ENCODE measurements at places on chromosomes 2 and 18.
A peak's percentile ranks its signal among the peaks of the same experiment; 100 is the strongest.

DNA sequence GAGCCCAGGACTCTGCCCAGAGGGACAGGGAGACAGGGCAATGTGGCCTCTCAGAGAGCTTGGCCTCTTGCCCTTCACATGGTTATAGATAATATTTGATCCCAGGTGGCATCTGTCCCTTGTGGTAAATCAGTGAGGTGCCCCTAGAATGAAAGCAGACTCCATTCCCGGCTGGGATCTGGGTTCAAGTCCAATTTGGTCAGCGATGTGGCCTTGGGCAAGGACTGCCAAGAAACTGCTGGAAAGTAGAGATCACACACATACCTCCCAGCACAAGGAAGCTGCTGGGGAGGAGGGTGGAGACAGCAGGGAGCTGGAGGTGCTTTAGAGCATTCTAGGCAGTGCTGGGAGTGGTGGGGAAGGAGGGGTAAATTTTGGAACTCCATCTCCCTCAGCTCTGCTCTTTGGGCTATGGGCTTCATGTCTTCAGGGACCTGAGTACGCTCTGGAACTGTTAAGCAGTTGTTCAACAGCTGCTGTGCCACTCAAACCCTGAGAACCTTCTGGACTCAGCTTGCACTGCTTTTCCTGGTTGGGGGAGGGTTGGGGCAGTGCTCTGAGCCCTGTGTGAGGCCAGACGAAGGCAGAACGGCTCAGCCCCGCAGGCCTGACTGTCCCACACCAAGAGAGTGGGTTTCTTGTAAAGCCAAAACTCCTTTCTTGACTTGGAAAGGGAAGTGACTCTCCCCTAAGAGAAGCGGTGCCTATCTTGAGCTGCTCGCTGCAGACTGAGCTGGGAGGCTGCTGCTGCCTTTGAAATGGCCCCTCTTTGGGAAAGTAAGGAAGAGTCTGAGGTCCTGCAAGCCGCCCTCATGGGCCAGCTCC is 23.0 kb downstream of the INPP5D start:
- DNase-seq: no peak

DNA sequence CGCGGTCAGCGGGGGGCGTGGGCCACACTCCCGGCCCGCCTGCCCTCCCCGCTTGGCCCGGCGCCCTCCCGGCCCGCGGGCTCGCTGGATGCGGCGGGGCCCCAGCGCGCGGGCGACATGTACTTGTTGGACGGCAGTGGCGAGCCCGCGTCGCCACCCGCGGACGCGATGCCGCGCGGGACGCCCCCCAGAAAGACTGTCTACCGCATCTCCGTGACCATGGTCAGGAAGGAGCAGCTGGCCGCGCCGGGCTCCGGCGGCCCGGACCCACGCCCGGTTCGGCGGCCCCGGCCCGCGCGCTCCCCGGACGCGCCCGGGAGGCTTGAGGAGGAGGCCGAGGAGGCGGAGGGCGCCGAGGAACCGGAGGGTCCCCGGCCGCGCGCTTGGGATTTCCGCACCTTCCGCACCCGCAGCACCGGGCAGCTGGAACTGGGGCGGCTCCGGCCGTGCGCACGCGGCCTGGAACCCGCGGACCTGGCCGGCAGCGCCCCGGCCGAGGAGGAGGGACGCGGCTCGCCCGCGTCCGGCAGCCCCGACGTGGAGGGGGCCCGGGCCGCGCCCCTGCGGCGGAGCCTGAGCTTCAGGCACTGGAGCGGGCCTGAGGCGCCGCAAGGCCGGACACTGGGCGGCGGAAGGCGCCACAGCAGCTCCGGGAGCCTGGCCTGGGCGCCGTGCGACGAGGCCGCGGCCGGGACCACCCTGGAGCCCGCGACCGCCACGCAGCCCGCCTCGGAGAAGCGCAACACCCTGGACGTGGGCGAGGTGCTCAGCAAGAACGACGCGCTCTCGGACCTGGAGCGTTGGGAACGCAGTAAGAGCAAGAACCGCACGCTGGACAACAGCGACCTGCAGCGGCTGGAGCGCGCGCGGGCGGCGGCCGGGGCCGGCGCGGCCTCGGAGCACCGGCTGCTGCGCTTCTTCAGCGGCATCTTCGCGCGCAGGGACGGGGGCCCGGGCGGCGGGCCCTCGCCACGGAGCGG is 176.4 kb downstream of the AGAP1 start:
- no peak for DNase-seq

- DNase-seq: no peak
Observed at GRCh38 chr2:41905597-41906337, 142.1 kb upstream of the PKDCC start.

- no peak for DNase-seq
Observed at GRCh38 chr18:66749481-66750035, 145.7 kb upstream of the CDH19 start.

DNA sequence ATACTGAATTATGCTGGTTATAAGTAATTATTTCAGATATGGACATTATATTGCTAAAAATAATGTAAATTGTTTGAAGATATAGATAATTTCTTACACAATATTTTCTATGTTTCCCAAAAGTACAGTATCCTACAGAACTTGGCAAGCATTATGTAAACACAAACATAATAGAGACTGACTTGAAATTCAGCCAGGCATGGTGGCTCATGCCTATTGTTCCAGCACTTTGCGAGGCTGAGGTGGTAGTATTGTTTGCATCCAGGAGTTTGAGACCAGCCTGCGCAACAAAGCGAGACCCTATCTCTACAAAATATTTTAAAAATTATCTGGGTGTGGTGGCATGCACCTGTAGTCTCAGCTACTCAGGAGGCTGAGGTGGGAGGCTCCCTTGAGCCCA is 1300.5 kb upstream of the DDX18 start:
- no peak for DNase-seq

- DNase-seq: no peak
Observed at GRCh38 chr2:38565333-38565732, 37.4 kb downstream of the HNRNPLL start.

DNA sequence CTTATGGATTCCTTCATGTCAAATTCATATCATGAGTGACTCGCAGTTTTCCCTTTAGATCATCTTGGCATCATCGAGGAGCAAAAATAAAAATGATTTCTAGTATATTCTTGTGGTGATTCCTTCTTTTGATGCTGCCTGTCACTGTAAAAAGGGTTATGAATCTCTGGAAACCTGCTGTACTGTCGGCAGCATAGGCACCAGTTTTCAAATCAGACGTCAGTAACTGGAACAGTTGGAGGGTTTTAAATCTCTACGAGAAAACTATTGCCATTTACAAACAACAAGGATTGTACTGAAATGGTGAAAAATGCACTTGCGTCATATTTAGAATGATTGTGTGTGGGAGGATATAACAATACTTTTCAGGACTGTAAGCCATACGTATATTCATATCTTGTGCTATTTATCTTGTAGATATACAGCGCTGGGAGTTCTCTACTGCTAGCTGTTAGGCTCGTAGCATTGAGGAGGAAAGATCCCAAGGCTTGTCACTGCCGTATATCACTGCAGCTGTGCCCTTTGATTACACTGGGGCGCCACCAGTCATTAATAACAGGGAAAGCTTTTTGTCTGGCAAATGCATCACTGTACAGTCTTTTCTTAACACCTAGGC is 320.7 kb downstream of the MTX2 start:
- DNase-seq: no peak

DNA sequence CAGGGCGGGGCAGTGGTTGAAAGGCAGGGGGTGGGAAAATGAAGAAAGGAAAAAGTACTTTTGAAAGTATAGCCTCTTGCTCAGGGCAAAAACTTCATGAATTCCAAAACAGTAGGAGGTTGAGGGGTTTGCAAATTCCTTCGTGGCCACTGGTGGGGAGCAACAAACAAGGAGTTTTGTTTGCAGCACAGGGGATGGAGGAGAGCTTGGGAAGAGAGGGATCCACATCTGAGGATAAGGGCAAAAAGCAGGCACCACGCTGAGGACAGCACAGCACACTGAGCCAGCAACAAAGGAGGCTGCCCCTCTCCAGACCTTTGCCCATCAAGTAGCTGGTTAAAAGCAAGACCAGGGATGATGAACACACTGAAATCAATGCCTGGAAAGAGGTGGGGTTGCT is 148.9 kb downstream of the TCF4 start:
- DNase-seq: no peak

- DNase-seq: peak; percentile 33
Observed at GRCh38 chr2:165203689-165204559, at the start of gene SCN3A. TSS of gene SCN3A (minus strand) at chr2:165204050. CDS start at chr2:165176394, 27,656 bp downstream.

DNA sequence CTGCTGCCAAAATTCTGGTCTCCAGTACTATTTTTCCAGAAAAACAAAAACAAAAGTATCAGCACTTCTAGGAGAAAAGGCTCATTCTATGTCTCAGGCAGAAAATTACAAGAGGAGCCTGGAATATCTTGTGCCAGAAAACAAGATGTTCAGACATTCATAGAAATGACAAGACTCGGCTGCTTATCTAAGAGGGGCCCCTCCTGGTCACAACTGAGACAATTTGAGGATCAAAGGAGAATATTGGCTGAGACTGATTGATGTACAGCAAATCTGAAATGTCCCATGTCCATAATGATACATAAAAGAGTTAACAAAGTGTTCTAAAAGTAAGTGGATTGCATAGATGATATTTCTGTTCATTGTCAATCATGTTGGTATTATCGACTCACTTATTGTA is 2.4 kb upstream of the RPS7 start:
- DNase-seq: no peak

GRCh38 chr2:8740136-8740535 is 58.3 kb downstream of the ID2 start:
- no peak for DNase-seq

DNA sequence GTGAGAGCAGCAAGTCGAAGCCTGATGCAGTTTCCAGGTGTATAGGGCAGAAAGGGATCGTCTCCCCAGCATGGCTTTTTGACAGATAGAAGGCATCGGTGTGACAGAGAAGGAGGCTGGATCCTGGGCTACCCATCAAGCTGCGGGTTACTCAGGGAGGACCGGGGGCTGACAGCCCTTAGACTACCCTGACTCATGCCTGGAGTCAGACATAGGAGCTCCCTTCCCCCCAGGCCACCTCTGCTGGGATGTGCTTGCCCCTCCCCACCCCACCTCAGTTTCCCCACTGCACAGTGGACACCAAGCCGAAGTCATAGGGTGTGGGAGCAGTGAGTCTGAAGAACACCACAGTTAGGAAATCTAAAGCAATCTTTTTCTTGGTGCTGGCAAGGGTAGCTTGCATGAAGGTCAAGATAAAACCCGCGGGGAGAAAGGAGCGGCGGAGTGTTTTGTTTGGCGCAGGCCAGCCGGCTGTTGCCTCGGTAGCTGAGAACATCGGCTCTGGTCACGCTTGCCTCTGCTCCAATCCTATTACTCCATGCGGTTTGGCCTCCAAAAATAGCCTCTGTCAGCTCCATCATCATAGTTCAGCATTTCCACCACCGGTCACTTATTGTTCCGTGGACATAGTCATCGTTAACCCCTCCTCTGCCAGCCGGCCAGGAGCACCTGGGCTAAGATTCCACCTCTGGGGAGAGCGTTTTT is 169.2 kb upstream of the GLI2 start:
- no peak for DNase-seq

- DNase-seq: no peak
Observed at GRCh38 chr18:51135364-51135763, 62.1 kb downstream of the MEX3C start.

DNA sequence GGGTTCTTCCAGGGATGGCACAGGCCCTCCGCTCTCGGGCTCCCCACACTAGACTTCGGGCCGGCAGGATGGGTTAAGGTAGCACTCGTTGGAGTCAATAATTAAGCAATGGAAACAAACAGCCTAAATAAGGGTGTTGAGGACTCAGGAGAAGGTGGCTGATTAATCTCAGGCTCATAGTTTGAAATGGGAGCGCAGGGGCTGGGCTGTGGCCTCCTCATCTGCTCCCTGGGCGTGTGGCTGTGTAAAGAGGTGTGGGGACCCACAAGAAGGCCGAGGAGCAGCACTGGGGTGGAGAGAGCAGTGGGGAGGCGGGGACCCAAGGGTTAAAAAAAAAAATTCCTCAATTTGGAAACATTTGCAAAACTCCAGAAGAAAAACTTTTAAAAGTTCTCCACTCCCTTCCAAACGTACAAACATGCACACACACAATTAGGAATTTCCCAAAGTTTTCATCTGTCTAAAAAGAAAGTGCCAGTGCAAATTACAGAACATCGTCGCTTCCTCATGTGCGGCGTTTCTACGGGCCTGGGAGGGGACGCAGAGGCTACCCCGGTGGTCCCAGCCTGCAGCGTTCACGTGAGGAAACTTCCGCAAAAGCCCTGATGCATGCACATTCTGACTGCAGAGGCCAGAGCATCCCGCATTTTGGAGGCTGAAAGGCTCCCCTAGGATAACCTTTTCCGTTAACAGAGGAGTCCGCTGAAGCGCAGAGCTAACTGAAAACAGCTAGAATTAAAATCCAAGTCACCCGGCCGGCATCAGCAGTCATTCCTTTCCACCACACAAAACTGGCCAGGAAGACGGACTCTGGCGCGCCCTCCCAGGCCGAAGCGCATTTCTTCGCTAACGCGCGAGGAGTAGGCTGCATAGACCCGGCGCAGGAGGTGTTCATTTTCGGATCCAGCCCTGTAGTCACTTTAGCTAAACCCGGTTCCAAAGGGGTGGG is 1.0 kb upstream of the TUBB6 start:
- no peak for DNase-seq

DNA sequence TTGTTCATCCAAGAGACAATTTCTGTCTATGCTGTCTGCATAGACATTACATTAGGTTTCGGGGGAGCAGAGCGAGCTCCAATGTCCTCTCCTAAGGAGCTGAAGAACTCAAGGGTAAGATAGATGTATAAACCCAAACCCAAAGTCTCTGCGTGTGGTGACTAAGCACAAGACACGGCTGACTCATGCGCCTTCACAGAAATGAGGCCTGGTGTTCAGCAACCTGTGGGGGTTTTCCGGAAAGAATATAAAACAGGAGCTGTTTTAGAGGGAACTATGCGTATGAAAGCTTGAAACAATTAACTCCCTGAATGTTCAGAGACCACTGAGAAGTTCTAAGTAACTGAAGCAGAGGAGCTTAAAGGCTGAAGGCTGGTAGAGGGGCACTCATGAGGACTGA is 154.7 kb downstream of the SOX11 start:
- DNase-seq: no peak

DNA sequence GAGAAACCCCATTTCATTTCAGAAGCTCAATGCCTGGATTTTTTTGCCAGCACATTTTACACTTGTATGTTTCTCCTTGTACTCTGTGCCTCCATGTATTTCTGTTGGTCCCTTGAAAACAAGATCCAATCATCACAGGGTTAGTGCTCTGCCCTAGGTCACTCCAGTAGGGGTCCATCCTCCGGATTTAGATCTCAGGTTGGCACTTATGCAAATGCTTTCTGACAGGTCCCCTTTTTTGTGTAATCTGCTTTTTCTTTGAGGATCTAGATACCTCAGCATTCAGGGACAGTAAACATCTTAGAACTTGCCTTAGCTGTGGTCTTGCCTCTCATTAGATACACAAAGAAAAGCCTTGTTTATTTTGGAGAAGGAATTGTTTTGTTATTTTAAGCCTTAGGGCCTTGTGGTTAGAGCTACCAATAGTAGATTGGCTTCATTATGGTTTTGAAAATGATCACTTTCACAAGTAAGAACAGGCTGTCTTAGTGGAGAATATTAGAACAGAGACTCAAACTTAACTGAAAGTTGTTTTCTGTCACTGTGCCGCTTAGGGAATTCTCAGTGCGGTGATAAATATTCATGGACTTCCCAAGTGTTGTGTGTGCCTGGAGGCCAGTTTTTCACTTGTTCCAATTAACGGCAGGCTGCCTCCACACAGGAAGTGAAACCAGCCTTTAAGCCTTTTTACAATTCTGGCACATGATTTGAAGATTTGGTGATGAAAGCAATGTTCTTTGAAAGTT is 7.8 kb downstream of the MERTK start:
- no peak for DNase-seq

- no peak for DNase-seq
Observed at GRCh38 chr18:35683021-35683420, 101.5 kb downstream of the GALNT1 start.

GRCh38 chr18:57741273-57741672 is 61.8 kb downstream of the ATP8B1 start:
- DNase-seq: no peak

GRCh38 chr2:231391981-231392380 is 3.5 kb upstream of the B3GNT7 start:
- DNase-seq: peak; percentile 75

Data from stimulated activated naive B cell treated with anti-CD40 and anti-IgM and Interleukin-4, amounts not matched to agents 10 μg/mL and 1 μg/mL and 100 μg/mL, for 72 hours (primary cell).